GM23338 (cell line): ENCODE measurements at places on chromosomes 13 and 19.

DNA sequence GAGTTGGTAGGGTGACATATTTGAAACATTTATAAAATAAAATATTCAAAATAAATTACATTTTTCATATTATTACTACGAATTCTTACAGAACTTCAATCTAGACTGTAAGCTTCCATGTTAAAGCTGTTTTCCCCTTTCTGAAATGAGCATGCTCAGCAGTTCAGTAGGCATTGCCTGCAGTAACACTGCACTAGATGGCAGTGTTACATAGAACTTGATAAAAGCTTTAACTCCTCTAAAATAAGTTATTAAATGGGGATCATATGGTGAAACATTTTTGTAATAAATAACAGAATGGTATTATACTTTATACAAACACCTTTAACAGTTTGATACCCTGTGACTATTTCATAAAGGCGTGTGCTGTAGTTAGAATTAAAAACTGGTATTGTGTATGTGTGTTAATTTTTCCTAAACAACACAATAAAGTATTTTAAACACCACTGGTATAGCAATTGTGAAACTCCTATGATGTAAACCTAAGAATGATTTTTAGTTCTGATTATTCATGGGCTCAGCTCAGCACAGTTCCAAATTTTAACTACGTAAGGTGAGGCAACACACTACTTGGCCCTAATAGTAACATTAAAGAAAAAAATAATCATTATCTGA, 11.6 kb upstream of the GPR18 start:
- DNase-seq: peak; percentile 41

- DNase-seq: no peak
These were observed 49.0 kb downstream of the FREM2 start for GRCh38 chr13:38735665-38736440.

GRCh38 chr19:19443283-19443682, 37.8 kb downstream of the GATAD2A start:
- DNase-seq: no peak

DNA sequence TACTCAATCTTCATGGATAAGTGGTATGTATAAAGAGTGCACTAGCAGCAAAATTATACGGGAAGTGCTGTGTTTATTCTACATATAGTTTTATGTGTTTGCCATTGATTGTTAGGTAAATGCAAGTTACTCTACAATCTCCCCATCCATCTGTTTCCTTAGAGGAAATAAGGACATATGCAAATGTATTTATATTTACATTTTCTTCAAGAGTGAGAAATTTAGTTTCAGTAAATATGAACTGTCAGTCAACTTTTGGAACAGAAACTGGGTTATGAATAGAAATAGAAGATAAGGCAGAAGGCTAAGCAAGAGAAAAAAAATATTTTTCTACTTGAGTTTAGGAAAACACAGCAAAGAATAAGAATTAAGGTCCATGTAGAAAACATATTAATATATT, 176.1 kb upstream of the KLHL1 start:
- no peak for DNase-seq

DNA sequence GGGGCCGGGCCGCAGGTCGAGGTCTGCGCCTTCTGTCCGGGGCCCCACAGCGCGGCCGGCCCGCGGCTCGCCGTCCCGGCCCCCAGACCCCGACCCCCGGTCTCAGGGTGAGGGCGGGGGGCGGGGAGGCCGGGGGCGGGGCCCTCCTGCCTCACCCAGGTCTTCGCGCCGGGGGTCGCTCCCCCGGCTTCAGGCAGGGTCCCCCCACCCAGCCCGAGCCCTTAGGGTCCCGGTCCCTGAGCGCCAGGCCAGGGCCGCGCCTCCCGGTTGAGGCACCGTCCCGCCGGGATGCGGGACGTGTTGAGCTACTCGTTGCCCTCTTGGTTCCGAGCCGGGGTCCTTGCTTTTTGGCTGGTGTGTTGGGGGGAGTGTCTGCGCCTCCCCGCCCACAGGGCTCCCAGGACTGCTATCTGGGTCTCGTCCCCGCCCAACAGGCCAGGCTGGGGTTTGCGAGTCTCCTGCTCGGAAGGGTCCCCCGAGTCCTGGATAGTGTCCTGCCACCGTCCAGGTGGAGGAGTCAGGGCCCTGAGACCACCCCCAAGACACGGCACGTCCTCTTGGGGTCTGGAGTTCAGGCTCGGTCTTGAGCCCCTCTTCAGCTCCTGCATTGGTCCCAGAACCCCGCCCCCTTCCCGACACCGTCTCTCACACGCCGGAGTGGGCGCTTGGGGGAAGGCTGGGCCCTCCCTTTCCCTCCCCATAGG, 452 bp downstream of the PIAS4 start:
- peak; percentile 56 for DNase-seq

DNA sequence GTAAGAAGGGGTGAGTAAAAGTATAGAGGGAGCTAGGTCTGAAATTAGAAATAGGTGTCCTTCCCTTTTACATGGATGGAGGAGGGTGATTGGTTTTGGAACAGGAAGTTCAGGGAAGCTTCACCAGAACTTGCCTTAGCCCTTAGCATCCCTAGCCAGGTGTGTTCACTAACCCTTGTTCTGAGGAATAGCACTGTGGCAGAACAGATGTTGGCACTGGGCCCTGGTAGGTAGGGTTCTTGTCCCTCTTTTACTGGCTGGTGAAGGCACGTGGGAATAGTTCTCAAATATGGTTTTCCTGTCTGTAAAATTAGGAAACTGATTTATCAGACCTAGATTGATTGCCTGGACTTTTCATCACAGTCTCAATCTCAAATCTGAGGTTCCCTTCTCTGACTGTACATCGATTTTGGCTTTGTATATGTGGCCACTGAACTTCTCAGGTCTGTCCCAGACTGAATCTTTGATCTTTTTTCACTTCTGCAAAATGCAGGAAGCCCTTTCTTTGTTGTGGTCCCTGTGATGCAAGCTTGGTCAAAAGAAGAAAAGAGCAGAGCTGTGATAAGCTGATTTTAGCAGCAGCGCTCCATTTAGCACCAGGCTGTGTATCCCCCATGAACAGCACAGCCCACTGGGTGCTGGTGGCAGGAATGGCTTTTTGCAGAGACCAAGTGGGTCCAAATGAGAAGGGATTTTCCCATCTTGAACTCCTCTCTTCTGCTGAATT, 86.2 kb upstream of the HTR2A start:
- no peak for DNase-seq

- DNase-seq: no peak
These were observed 185.6 kb downstream of the MTUS2 start for GRCh38 chr13:29005763-29006120.

DNA sequence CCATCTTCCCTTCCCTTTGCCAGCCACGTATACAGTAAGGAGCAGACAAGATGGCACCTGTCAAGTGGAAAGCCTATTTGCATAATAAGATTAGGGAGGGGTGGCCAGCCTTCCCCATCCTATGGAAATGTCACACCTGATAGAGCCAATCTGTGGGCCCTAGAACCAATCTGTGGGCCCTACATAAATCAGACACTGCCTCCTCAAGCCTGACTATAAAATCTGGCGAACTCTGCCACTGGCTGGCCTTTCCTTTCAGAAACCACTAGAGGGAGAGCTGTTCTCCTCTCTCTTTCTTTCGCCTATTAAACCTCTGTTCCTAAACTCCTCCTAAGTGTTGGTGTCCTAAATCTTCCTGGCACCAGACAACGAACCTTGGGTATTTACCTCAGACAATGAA, 231.5 kb upstream of the KLHL1 start:
- peak; percentile 83 for DNase-seq

- DNase-seq: no peak
These were observed 41.2 kb downstream of the SACS start for GRCh38 chr13:23392313-23392712.
